Stimulated activated memory B cell treated with anti-CD40 and anti-IgM and Interleukin-4, amounts not matched to agents 10 μg/mL and 1 μg/mL and 100 μg/mL, for 72 hours (primary cell): ENCODE measurements at places on chromosomes 5 and 9.

- no peak for ATAC-seq
Observed at GRCh38 chr9:37262410-37262809, 142.0 kb downstream of the ZCCHC7 start.

- ATAC-seq, result no peak
Observed at GRCh38 chr9:34374905-34375552, 1.7 kb downstream of the MYORG start.

DNA sequence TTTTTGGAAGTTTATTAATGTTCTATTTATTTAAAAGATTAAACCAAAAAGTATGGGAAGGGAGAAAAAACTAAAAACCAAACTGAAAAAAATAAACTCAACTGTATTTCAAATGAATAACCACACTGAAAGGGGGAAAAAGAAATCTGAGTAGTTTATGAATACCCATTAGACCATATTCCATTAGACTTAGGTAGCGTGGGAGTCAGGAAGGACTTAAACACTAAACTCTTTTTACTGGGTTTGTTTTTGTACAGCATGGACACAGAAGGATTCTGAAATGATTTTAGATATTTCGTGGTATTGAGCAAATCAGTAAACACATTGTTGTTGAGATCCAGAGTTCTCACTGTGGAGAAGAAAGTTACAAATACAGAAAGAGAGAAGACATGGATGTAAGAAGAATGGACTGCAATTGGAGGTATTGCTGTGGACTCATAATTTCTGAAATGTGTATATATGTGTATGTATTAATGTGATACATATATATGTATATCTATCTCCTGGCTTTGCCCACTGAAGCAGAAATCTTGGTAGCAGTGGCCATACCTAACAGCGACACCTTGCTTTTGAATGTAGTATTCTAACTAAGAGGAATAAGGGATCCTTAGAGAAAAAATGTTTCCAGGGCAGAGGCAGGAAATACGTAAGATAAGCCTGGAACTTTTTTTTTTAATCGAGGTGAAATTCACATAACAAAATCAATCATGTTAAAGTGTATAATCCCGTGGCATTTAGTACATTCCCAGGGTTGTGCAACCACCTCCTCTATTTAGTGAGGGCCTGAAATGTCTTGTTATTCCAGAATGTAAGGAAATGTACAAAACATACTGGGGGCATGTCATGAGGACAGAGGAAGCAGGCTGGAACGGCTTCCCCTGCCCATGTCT, 228.8 kb downstream of the SMARCA2 start:
- no peak for ATAC-seq

DNA sequence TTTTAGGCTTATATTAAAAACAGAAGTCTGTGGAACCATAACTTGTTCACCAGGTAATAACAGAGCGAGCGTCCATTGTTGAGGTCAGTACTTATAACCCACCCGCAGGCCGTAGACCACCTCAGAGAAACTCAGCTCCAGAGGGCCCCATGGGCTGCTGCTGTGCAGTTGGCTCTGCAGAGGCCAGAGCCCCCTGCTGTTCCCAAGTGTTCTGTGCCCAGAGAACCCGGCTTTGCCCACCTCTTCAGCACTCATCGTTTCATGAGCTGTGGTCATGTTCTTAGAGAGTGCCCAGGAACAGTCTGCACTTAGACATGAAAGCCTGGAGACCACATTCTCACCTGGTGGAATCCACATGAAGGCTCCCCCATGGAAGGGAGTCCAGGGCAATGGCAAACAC, 50.4 kb upstream of the SLC2A8 start:
- no peak for ATAC-seq

DNA sequence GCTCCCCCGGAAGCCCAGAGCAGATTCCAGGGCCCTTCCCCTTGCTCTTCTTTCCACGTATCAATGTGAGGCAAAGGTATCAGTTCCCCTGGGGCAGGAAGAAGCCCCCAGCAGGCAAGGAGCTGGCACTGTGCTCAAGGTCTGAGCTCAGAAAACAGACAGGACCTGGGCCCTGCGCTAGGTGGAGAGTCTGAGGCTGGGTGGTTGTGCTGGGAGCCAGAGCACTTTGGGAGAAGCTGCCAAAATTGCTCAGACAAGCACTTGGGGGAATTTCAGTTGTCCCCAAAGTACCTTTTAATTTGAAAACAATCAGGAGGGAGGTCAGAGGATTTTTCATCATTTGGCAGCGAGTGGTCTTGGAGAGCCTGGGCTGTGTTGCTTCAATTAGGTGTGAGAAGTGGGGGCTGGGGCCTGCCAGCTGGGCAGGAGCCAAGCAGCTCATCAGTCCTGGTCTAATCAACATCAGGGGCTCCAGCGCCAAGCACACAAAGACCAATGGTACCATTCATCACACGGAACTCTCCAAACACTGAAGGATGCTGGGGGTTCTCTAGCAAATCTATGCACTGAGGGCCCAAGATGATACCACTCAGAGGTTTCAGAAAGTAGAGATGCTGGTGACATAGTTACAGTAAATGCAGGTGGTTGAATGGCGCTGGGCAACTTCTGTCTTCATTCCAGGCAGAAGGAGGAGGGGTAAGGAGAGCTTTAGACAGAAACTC, 176.5 kb downstream of the SNX18 start:
- no peak for ATAC-seq

GRCh38 chr5:1073239-1074102, 38.4 kb downstream of the SLC12A7 start:
- ATAC-seq, result no peak

- no peak for ATAC-seq
Observed at GRCh38 chr5:143331956-143332355, 71.5 kb downstream of the NR3C1 start.

DNA sequence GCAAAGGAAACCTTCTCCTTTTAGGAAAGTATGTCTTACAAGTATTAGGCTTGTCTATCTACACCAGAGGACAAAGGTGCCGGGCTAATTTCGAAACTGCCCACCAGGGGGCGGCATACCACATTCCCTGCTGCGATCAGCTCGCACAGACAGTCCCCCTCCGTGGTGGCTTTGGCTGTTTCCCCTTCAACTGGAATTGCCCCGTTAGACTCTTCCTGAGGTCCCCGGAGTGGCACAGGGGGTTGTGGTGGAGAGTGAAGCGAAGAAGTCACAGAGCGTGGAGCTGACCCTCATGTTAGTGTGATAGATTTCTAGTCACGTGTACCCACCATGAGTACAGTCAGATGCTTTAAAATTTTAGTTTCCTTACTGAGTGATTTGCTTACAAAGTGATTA, 17.5 kb downstream of the PTTG1 start:
- peak; percentile 88 for ATAC-seq

DNA sequence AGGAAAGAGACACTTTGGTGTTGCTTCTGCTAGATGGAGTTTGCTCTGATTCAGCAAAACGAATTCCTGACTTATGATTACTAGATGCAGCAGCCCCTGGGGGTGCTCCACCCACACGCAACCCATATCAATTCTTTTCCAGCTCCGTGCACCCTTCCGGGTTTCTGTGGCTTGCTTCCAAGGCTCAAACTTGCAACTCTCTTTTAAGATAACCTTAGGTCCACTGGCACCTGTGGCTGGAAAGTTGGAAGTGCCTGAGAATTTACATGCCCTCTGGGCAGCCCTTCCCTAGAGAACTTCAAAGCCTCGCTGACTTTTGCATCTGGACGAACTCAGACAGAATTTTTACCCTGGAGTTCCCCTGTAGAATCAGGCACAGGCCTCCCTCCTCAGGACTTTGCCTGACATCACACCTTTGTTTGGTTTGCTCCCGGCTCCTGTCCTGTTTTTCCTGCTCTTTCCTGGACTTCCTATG, 224.9 kb downstream of the SNX18 start:
- ATAC-seq, result no peak

DNA sequence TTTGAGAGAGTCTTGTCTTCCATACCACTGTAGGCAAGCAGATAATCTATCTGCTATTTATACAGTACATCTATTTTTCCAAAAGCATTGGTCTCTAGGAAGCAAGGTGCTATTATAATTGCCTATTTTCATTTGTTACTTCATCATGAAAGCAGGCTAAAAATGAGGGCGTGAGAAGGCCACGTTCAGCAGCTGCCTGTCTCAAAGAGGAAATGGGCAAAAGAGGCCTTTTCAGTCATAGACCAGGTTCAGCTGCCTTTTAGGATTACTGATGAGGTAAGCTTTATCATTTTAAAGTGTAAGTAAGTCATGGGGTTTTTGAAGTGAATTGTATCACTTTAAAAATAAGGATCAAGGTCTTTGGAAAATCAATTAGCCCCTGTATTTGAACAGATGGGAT, 1091.1 kb upstream of the DMAC1 start:
- ATAC-seq, result no peak

GRCh38 chr9:123756484-123757106, 173.3 kb downstream of the DENND1A start:
- no peak for ATAC-seq

DNA sequence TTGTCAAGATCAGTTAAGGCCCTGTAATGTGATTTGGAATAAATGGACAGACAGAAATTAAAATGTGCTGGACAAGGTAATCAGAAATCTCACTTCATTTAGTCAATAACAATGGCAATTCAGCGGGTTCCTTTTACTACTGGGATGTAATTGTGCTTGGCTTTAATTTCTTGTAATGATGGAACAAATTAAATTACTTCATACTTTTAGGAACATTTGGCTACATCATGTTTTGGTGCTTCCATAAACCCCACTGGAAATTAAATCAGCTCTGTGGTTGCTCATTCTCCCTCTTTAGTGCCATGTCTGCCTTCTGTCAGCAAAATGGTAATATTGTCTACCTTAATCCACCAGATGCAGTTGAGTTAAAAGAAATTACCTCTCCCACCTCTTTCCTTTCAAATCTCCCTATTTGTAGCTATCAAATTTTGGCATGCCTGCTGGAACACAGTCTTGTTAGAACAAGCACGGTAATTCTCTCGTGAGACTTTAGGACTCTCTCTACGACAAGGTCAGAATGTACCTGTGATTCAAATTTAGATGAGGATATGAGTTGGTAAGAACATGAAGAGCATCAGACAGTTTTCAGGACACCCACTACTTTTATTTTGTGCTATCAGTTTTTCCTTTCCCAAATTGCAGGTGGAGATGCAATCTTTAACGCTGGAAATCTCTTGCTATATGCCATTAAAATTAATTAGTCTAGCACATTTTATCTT, 476.3 kb downstream of the RAB3C start:
- ATAC-seq, result no peak

DNA sequence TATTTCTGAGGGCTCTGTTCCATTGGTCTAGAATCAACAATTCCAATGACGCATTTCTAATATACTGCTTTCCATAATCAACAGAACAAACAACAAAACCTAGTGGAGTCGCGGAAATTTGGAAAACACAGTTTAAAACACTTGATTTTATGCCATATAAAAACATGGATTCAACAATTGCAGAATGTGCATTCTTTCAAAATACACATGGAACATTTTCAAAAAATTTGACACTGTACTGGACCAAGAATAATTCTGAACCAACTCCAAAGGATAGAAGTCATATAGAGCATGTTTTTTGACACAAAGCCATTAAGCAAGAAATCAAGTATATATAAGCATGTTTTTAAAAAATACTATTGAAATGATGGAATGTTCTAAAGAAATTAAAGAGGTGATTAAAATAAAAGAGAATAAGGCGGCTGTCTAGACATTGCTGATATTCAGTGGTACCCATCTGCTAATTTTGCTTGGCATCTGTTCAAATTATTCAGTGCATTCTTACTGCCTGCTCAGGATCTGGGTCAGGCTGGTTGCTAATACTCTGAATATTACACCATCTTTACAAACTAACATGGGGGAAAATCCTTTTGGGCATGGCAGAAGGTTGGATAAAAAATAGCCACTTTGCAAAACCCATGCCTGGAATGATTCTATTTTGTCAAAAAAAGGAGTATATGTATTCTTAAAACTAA, 221.3 kb downstream of the NPR3 start:
- ATAC-seq, result no peak

DNA sequence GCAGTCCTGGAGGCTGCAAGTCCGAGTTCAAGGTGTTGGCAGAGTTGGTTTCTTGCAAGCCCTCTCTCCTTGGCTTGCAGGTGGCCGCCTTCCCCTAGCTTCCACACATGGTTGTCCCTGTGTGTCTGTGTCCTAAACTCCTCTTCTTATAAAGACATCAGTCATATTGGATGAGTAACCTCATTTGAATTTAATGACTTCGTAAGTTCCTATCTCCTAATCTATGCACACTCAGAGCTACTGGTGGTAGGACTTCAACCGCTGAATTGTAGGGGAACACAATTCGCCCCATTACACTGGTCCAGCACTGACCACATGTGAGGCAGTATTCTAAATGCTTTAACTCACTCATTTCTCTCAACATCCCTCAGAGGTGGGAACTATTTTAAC, 25.9 kb upstream of the ADAMTS2 start:
- ATAC-seq, result no peak

DNA sequence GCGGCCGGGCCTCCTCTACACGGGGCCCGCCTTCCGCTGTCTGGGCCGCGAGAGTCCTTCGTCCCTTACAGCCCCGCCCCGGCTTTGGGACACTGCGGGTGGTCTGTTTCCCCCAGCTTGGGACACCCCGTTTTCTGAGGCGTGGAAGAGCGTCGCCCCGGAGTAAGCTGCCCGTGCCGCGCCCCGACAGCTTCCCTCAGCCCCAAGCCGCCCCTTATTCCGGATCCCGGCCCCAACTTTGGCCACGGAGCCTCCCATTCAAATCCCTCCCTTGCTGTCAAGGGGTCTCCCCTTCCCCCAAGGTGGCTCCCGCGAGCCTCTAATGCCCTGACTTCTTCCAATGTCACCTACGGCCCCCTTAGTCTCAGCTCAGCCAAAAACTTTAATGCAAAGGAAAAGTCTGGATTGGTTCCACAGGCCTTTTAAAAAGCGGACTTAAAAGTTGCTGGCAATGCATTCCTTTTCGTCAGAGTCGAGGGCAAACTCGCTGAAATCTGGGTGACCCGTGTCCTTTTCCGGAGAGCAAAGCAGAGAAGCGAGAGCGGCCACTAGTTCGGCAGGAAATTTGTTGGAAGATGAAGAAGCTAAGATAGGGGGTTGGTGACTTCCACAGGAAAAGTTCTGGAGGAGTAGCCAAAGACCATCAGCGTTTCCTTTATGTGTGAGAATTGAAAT, 19.8 kb downstream of the EXOSC2 start:
- ATAC-seq, result no peak

GRCh38 chr5:4720831-4721230, 419.3 kb upstream of the ADAMTS16 start:
- no peak for ATAC-seq

- no peak for ATAC-seq
Observed at GRCh38 chr9:84511651-84512050, 157.9 kb upstream of the NTRK2 start.
